ENCODE measurements at places on chromosomes 4 and X. TPM values are rescaled to one million over a fixed set of nuclear protein-coding genes. Genes with fewer than 3 reads are reported as not detected.

MCUB gene
- total RNA-seq, result 10.9 TPM

CXXC4 gene
- 3.2 TPM for total RNA-seq

GRCh38 chr4:80201252-80202151 is 4.2 kb downstream of the PRDM8 start:
- no peak for DNase-seq

GRCh38 chr4:138448169-138448568 is 206.0 kb upstream of the SLC7A11 start:
- no peak for DNase-seq

DNA sequence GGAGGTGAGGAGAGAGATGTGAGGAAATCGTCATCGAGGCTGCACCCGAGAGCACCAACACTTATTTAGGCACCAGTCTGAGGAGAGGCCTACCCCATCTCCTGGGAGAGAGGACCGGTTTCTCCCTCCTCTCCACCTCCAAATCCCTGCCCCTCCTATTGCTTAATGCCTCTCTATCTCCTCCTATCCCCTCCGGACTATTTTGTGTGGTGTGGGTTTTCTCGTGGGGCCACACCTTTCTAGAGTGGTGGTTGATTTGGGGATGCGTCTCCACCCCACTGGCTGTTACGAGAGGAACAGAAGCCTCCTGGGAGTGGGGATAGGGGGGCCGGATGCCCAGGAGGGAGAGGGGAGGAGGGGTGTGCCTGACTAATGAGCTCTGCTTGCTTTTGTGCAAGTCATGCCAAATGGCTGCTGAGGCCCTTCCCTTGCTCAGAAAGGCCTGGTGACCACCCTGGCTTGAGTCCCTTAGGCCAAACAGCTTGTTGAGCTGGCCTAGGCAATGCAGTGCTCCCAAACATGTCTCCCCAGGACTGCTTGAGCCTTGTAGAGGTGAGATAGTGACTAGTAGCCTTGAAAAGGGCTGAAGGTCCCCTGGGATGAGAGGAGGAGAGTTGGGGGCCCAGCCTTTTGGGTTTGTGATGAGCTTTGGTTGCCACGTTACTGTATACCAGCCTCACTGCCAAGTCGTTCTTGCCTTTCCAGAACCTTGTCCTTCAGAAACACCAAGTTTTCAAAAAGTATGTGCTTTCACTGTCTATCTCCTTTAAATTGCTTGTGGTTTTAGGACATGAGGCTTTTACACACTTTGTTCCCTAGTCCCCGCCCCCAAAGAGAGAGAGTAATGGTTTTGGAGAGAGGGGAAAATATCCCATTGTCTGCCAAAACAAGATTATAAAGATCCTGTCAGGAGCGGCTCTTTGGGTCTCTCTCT is 1.2 kb downstream of the MSN start:
- peak; percentile 90 for DNase-seq

DNA sequence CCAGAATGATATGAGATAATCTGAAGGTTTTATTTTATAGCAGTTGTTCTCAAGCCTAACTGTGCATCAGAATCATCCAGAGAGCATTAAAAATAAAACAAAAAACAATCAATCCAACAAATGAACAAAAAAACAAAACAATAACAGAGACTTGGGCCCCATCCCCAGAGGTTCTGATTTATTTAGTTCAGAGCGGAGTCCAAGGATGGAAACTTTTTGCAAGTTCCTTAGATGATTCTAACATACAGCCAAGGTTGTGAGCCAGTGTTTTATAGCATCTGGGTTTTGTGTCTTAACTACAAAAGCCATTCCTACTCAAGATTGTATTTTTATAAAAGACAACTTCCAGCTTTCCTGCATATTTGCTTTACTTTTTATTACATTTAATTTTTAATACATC is 59.4 kb upstream of the GRPR start:
- DNase-seq, result no peak

- no peak for DNase-seq
Measured at GRCh38 chrX:10582215-10582733, 38.1 kb downstream of the MID1 start.

GRCh38 chr4:5974321-5974720 is 43.9 kb downstream of the C4orf50 start:
- no peak for DNase-seq

GRCh38 chr4:165540206-165540830 is 161.5 kb downstream of the CPE start:
- no peak for DNase-seq

Data from sigmoid colon (tissue), 7 donors.